ENCODE measurements at places on chromosomes 11 and 22.

- DNase-seq: no peak
Observed at GRCh38 chr11:67369801-67370284, 3.6 kb downstream of the CLCF1 start.

DNA sequence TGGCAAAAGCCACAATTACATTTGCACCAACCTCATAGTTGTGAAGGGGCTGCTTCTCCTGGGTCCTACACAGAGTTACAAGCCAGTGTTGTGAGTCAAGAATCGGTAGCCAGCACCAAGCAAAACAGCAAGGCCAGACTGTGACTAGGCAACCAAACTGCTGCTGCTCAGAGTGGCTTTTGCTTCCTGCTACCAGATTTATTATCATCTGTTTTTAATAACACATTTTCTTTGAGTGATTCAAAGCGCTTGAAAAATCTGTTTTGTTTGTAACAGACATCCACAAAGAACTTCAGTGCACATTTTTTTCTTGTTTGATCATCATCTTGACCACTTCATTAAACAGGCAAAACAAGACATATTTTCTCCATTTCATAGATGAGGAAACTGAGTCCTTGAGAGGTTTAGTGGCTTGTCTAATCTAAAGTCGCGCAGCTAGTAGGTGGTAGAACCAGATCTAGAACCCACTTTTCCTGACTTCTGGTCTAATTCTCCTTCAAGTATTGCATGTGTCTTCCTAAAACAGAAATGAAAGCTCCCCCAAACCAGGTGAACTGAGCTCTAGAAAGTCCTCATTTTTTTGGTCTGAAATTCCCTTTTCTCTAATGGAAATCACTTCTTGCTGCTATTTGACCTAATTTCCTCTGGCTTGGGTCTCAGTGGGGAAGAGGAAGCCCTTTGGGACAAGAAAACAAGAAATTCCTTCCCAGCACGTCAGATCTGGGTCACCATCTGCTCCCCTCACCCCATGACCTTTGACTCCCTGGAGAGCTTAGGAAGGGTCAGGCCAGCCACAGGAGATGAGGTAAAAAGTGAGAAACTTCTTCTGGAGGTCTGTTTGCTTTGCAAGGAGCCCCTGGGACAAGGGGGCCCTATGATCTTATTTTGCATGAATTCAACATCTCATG, 39.9 kb downstream of the CWC15 start:
- DNase-seq: no peak

DNA sequence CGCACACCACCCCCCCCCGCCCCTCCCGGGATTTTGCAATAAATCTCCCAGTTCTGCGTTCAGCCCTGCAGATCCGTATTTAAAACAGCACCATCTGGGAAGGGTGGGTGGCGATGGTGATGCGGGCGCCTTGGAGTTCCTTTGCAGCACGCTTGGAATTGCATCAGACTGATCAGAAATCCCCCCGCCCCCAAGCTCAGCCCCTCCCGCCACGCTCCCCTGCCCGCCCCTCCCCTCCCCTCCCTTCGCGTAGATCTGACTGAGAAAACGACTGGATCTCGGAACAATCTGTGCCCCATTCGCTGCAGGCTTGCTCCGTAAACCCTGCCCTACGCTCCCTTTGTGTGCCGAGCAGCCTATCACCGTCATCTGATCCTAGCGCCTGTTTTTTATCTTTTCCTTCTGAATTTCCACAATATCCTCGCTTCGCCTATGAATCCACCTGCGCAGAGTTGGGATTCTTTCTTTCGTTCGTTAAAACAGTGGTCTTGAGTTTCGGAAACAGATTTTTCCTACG, 18.1 kb upstream of the BDNF start:
- no peak for DNase-seq

DNA sequence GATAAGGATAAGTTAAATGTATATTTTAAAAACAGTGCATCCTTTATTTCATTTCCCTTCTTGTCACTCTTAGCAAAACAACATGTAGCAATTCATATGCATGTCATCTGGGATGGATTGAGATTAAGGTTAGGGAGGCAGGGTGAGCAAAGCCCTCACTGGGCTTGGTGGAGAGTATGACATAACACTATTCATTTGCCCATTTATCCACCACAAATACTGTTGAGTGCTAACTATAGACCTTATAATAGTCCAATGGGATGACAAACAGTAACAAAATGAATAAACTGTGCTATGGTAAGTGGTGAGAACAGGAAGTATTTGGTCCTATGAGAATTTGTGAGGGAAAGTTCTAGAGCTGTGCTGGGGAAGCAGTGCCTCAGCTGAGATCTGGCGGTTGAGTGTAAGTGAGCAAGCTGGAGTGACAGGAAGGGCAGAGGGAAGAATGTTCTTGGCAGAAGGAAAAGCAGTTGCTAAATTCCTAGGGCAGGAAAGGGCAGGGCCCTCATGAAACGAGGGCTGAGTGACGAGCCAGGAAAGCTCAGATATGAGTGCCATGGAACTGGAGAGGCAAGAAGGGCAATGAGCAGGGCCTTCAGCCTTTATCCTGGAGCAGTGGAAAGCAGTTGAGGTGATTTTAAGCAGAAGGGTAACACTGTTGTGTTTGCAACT, 6.7 kb downstream of the HSD17B12 start:
- no peak for DNase-seq

GRCh38 chr11:120400564-120401364, 64.6 kb downstream of the ARHGEF12 start:
- DNase-seq: no peak

- DNase-seq: no peak
Observed at GRCh38 chr11:93487032-93487483, 56.1 kb downstream of the SMCO4 start.

DNA sequence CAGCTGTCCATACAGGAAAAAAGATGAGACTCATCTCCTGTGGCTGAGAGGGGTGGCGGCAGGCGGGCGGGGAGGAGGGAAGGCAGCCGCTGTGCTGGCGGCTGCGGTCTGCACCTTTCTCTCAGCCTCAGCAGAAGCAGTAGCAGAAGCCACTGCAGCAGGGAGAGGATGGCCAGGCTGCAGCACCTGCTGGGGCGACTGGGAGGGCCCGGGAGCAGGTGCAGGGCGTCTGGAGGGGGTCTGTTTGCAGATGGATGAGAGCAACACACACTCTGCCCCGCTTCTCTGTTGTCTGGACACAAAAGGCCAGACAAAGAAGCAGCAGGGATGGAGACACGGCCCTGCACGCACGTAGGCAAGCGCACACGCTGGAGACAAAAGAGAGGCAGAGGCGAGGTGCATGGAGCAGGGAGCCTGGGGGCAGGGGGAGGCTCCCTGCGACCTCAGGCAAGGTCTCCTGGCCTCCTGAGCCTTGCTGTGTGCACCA, 9.3 kb upstream of the MIAT start:
- no peak for DNase-seq

- DNase-seq: peak; percentile 29
Observed at GRCh38 chr11:96259134-96259830, 83.7 kb downstream of the MAML2 start.

GRCh38 chr11:2139123-2139521, at the start of gene IGF2:
TSS of gene IGF2 (minus strand) at chr11:2139389. CDS start at chr11:2135523, 3,866 bp downstream.
- DNase-seq: no peak

DNA sequence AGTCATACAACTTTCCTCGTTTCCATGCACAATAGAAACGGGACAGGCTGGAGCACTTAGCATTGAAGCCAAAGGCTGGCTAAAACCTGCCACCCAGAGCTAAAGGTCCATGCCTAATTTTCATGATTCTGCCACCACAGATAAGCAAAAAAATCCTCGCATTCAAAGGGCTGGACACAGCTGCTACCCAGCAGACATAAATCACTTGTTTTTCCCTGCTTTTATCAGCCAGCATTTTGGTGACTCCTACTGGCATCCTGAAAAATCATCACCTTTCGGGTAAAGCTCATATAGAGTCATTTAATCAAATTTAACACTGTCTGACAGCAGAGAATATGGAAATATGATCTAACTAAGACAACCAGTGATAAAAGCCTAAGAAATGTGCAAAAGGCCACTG, 37.9 kb downstream of the ALG9 start:
- no peak for DNase-seq

- no peak for DNase-seq
Observed at GRCh38 chr22:30424534-30425326, 838 bp upstream of the MTFP1 start.

DNA sequence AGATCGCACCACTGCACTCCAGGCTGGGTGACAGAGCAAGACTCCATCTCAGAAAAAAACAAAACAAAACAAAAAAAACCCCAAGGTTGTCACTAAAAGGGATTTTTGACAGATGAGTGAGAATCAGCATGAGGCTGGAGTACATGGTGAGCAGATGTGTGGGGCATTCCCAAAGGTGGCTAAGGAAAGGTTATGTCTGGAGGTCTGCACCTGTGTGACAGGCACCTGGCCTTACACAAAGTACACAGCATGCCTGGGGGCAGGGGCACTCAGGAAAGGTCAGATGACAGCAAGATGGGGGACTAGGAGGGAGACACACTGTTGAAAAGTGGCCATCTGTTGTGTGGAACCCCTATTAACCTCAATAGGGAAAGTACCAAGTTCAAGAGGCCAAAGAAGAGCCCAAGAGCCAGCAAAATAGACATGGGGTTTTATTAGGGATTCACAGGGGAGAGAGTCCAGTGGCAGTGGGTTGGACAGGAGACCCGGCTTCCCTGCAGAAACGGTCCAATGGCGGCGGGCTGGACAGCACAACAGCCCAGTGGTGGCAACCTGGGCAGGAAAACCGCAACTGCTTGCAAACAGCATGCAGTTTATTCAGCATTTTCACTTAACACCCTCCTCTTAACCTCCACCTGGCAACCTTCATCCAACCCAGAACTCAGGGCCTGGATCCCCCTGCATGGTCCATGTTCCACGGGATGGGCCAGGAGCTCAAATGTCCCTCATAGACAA, 101.1 kb downstream of the MICAL2 start:
- no peak for DNase-seq

GRCh38 chr11:72750556-72751115, 1.6 kb downstream of the ARAP1 start:
- no peak for DNase-seq

GRCh38 chr11:46308631-46309419, 31.4 kb downstream of the CREB3L1 start:
- DNase-seq: peak; percentile 15

GRCh38 chr11:124618863-124619262, 3.8 kb upstream of the TBRG1 start:
- no peak for DNase-seq

DNA sequence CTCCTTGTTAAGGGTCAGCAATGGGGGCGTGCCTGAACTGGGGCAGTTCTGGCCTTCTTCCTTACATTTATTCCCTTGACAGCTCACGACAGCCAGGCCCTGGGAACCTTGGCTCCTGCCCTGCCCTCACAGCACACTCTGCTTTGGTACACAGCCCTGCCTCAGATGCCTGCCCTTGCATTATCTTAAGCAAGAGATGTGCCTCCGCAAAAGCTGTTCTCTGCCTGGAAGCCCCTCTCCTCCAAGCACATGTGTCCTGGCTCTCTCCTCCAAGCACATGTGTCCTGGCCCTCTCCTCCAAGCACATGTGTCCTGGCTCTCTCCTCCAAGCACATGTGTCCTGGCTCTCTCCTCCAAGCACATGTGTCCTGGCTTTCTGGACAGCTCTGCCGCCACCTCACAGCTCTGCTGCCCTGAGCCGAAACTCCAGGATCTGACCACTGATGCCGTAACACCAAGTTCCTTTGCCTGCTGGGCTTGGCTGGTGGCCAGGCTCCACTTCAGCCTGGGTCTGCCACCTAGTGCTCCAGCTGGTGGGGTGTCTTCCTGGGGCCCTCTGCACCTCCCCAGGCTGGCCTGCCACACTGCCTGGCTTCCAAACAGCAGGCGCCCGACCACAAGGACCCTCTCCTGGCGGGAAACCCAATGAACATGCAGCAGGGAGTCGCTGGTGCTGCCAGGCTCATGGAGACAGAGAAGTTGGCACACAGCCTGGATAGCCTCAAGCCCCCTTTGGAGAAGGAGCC, 53.0 kb downstream of the SCUBE1 start:
- no peak for DNase-seq

DNA sequence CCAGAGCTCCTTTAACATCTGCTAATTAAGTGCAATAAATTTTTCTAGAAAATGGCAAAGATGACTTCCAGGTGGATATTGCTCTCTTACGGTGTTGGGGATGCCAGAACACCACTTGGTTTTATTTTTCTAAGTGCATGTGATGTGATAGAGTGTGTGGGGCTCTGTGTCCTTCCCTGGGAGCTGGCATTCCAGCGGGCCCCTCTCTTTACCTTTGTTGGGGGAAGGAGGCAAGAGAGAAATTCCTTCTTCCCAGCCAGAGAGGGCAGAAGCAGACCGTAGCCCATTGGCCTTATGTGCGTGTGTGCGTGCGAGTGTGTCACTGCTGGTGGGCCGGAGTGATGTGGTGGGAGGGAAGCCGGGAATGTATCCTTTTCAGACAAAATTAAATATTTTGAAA, 17.2 kb downstream of the TEF start:
- no peak for DNase-seq

- peak; percentile 6 for DNase-seq
Observed at GRCh38 chr22:29073618-29074275, 912 bp downstream of the KREMEN1 start.

GRCh38 chr22:42719656-42720262, 911 bp downstream of the A4GALT start:
- peak; percentile 12 for DNase-seq

- no peak for DNase-seq
Observed at GRCh38 chr11:43830928-43831440, 49.6 kb upstream of the ALKBH3 start.

DNA sequence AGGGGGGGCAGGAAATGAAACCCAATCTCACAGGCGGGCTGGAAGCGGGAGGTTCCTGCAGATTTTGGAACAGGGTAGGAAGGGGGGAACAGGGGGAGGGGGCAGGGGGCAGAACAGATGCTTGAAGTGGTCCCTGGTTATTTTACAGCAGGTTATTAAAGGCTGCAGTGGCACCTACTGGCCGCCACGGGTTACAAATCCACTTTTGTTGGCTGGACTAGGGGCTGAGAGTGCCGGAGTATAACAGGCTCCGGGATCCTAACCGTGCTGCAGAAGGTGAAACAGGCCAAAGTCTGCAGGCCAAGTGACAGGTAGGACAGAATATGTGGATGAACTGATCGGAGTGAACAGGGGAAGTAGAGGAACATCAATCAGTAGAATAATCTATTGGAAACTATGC, 2.5 kb downstream of the ROBO3 start:
- no peak for DNase-seq

GRCh38 chr11:32447252-32447651, 11.9 kb upstream of the WT1 start:
- no peak for DNase-seq

GRCh38 chr22:41619979-41620588, 759 bp downstream of the DESI1 start:
- peak; percentile 25 for DNase-seq

DNA sequence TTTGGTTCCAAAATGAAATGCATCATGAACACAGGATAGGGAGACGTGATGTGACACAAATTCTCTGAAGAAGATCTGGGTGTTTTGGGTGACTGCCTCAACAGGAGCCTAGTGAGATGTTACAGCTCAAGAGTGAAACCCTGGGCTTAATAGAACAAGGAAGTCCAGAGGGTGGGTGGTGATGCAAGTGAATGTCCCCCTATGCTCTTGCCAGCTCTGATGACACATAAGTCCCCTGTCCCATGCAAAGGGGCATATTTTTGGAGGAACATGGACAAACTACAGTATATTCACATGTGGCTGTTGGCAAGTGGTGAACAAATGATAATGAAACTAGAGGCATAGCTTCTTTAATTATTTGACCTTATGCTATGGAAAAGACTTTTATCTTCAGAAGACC, 9.2 kb downstream of the CRTAM start:
- no peak for DNase-seq

All from naive B cell (primary cell).